ENCODE measurements at places on chromosomes 4 and X.

GRCh38 chr4:73729534-73730165, 10.7 kb upstream of the CXCL8 start:
- DNase-seq = no peak

DNA sequence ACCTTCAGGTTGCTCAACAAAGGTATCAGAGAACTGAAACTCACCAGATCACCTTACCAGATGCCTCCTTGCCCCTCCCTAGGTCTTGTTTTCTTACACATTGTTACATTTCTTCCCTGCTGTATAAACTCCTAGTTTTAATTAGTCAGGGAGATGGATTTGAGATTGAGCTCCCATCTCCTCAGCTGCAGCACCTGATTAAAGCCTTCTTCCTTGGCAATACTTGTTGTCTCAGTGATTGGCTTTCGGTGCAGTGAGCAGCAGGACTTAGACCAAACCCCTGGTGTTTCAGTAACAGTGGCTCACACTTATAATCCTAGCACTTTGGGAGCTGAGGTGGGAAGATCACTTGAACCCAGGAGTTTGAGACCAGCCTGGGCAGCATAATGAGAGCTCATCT, 42.5 kb upstream of the KLHL8 start:
- DNase-seq = no peak

DNA sequence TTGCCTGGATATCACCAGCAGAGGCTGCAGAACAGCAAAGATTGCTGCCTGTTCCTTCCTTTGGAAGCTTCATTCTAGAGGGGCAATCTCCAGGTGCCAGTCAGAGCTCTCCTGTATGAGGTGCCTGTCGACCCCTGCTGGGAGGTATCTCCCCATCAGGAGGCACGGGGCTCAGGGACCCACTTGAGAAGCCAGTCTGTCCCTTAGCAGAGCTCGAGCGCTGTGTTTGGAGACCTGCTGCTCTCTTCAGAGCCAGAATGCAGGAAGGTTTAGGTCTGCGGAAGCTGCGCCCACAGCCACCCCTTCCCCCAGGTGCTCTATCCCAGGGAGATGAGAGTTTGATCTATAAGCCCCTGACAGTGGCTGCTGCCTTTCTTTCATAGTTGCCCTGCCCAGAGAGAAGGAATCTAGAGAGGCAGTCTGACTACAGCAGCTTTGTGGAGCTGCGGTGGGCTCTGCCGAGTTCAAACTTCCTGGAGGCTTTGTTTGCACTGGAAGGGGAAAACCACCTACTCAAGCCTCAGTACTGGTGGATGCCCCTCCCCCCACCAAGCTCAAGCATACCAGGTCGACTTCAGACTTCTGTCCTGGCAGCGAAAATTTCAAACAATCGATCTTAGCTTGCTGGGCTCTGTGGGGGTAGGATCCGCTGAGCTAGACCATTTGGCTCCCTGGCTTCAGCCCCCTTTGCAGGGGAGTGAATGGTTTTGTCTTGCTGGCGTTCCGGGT, 57.9 kb downstream of the DKK2 start:
- no peak for DNase-seq

- no peak for DNase-seq
These were observed 17.8 kb downstream of the DGKK start for GRCh38 chrX:50452782-50453181.

GRCh38 chrX:133638285-133638684, 223.0 kb upstream of the GPC4 start:
- DNase-seq = no peak

GRCh38 chr4:8272472-8273428, 3.2 kb downstream of the HTRA3 start:
- no peak for DNase-seq

- DNase-seq = no peak
These were observed 466.6 kb downstream of the INPP4B start for GRCh38 chr4:142379277-142380051.

DNA sequence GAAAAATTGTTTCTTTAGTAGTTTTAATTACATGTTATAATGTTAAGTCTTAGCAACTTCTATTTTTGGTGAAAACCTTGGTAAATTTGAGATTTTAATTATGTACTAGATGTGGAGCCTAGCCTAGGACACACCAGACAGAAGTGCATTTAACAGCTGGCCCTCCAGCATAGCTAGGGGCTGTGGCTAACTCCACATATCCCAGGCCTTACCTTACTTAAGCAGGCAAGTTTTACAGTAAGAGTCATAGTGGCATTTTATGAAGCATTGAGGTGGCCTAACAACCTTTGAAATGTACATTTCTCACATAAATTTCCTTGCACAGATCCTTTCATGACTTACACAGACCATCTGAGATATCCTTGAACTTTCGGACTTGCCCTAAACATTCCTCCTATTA, 71.6 kb upstream of the C4orf54 start:
- no peak for DNase-seq

DNA sequence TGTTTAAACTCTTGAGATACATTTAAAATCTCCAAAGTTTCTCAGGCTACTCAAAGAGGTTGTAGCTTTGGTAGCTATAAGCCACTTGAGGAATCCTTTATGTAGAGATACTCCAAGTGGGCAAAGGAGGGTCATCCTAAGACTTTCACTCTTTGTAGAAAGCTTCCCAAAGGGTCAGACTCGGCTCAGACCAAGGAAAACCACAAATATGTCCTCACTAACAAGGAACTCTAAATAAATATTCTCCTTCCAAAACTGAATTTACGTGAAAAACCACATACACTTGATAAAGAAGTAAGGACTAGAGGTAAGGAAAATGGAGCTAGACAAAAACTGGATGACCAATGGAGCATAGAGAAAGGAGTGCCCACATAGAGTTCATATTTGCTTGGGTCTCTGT, 41.7 kb upstream of the DDX60 start:
- DNase-seq = no peak

- DNase-seq = no peak
These were observed 827.7 kb downstream of the FSTL5 start for GRCh38 chr4:161336016-161336530.

DNA sequence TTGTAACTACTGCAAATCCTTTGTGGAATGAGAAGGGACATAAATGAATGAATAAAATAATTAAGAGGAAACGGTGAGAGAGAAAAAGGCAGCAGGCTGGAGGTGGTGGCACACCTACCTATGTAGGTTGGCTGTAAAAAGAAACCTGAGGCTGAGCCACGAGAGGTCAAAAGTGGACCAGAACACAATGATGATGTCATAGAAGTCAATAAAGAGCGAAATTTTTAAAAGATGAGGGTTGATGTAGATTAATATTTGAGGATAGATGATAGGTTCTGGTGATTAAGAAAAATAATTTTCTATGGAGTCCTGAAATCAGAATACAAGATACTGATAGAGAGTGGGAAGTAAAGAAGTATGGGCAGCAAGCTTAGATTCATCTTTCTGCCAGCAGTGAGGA, 1.7 kb downstream of the TRPC5OS start:
- DNase-seq = no peak
